ENCODE measurements at places on chromosomes 6 and 20. TPM values are rescaled to one million over a fixed set of nuclear protein-coding genes. Genes with fewer than 3 reads are reported as not detected.

CDH4 gene
- total RNA-seq, result 5.7 TPM

PKIB gene
- not detected for total RNA-seq

AFDN gene
- total RNA-seq, result 19.2 TPM

VGLL2 gene
- total RNA-seq, result not detected

BCAS4 gene
- 19.8 TPM for total RNA-seq

ZBTB12 gene
- total RNA-seq, result 7.3 TPM

MATN4 gene
- not detected for total RNA-seq

NXT1 gene
- total RNA-seq, result 17.3 TPM

ENPP5 gene
- total RNA-seq, result not detected

ALDH8A1 gene
- total RNA-seq, result 0.27 TPM

GPX6 gene
- total RNA-seq, result not detected

NR2E1 gene
- not detected for total RNA-seq

ZFAND3 gene
- 86.9 TPM for total RNA-seq

VEGFA gene
- 37.4 TPM for total RNA-seq

DNA sequence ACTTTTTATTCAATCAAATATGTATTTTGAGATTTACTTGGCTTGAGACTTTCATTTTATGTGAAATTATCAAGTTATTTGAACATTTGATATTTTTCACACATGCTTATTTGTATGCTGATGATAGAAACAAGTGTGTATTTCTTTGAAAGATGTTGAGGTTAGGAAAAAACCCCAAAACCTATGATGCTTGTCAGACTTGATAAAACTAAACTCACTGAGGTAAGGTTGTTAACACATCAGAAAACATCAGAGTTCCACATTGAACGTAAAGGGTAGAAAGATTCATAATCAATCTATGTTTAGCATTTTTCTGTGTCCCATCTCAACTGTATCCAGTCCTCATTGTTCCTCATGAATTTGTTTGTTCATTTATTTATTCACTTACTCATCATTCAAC lies 12.2 kb downstream of the SF3B5 start:
- no peak for DNase-seq

GRCh38 chr20:6430381-6430780 lies 307.6 kb upstream of the FERMT1 start:
- DNase-seq, result no peak

DNA sequence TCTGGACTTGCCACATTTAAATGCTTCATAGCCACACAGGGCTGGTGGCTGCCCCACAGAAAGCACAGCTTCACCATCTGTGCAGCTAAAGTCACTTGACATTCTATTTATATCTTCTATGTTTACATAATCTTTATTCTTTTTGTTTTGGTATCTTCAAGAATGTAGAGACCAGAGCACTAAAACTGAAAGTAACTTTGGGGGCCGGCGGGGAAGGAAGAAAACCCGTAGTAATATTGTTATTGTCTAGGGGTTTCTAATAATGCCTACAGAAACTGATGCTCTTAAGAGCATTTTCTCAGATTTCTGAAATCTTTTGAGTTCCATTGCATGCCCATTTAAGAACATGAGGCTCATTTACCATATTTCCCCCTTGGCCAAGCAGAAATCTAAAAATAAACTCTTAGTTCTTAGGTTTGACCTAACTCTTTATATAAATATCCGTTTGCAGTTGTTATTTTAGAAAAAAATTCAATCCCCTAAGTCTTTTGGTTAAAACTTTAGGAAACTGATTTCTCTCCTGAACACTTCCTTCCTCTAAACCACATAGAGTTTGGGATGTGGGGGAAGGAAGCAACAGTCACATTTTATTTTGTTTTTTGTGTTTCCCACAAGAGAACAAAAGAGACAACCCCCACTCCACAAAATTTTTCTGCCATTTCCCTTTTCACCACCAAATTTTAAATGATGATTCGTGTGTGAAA lies 207.6 kb downstream of the OGFRL1 start:
- no peak for DNase-seq

DNA sequence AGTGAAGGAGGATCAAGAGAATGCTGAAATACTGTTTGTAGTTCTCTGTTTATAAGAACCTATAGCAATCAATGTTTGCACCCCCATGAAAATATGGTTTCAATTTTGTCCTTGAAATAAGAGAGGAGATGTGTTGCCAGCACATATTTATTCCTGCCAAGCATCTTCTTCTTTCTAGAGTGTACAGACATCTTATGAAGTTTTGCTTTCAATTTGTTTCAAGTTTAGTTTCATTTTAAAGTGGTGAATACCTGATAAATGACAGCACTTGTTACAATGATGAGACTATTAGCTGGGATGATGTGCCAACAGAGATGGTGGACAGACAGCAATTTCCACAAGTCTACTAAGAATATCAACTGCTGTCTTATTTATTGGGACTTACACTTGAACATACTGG lies 39.2 kb upstream of the CENPW start:
- DNase-seq, result no peak

GRCh38 chr6:102066301-102066700 lies 672.8 kb downstream of the GRIK2 start:
- no peak for DNase-seq

DNA sequence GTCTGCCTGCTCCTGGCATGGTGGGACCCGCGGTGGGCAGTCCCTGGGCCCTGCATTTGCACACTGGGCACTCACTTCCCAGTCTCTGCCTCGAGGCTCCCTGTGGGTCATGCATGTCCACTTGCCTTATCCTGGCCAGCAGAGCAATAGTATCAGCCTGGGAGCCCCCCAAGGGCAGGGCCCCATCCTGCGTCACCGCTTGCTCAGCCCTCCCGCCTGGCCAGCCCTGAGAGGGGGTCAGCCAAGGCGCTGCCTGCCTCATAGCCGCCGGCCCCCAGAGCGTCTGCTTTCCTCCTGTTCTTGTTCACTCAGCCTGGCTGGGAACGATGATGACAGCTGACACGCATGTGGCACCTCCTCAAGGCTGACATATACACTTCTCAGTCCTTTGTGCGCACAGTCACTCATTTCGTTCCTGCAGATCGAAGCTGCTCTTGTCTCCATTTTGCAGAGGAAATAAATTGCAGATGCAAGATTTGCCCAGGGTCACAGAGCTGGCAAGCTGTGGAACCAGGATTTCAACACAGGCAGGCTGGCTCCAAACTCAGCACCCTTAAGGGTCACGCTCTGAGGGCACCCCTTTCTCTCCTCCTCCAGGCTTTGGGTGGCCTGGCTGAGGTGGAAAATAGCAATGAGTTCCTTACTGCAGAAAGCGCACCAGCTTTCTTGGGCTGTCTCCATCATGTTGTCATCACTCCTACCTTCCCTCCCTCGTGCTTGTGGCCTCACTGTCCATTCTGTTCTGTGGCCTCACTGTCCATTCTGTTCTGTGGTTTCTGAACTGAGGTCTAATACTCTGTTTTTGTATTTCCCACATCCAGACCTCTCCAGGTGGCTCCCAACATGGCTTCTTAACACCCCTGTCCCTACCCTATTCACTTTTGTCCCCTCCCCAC lies 17.2 kb downstream of the KCNK17 start:
- no peak for DNase-seq

DNA sequence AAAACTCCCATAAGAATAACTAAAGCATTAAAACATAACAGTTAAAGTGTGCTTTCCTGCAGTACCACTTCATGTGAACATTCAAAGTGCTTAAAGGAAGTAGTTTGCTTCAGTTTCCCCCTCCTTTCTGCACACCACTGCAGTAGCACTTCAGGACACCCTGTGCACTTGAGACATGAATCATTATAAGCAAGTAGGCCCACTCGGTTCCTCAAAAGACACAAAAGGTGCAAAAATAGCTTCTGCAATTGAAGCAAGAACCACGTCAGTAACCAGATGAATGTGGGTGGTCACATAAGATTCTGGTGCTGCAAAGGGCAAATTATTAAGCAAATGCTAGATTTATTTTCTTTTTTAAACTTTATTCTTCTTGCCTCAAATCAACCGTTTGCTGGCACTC lies 160.6 kb downstream of the HIVEP2 start:
- no peak for DNase-seq

- DNase-seq, result no peak
Measured at GRCh38 chr20:50635676-50636600, 55.4 kb downstream of the RIPOR3 start.

- DNase-seq, result no peak
Measured at GRCh38 chr20:16174311-16174710, 398.9 kb downstream of the KIF16B start.

- DNase-seq, result no peak
Measured at GRCh38 chr20:21175433-21175832, 49.6 kb downstream of the KIZ start.

DNA sequence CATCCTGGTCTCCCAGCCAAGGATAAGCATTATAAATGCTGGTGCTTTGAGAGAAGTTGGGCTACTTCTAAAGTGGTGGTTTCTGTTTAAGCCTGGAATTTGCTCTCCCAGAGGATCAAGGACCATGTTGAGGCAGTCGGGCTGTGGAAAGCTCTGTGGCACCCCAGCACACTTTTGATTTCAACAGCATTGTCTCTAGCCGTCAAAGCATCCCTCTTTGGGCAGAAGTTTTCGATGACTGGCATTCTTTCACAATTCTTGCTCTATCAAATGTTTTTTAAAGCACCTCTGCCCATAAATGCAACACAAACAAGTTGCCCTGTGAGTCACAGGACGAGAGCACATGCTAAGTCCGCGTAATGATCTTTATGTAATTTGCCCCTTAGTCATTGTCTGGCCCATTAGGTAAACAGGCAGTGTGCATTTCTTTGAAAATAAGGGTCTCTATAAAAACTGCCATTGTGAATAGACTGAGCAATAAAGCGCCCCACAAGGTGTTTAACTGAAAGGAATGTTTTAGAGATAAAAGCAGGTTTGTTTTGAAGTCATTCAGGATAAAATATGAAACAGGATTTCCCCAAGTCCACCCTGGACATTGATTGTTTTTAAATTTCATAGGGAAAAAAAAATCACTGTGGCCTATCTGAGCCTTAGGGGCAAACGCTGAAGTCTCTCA lies 44.7 kb upstream of the FOXQ1 start:
- no peak for DNase-seq

GRCh38 chr20:14009208-14009607 lies 13.9 kb downstream of the MACROD2 start:
- no peak for DNase-seq

- DNase-seq, result no peak
Measured at GRCh38 chr6:70834520-70834919, 122.3 kb downstream of the B3GAT2 start.

DNA sequence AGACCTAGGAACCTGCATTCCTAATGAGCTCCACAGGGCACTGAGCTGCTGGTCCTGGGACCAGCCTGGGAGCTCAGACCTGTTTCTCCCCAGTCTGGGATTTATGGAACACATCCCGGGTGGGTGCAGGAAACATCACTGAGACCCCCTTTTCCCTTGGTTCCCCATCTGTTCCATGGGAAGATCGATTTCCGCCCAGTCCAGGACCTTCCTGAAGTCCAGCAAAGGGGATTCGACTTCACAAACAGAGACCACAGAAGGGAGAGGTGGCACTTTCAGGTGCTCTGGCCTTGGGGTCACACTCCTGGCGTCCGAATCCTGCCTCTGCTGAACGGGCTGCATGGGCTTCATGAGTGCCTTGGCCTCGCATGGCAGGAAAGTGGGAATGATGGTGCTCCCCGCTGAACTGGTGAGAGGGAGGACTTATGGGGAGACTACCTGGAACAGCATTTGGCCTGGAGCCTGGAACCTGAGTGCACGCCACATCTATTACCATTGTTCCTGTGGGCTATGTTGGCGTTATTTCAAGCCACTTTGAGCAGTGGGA lies 296.3 kb downstream of the TAF4 start:
- DNase-seq, result no peak

GRCh38 chr20:49515586-49515985 lies 33.1 kb upstream of the KCNB1 start:
- DNase-seq, result no peak

DNA sequence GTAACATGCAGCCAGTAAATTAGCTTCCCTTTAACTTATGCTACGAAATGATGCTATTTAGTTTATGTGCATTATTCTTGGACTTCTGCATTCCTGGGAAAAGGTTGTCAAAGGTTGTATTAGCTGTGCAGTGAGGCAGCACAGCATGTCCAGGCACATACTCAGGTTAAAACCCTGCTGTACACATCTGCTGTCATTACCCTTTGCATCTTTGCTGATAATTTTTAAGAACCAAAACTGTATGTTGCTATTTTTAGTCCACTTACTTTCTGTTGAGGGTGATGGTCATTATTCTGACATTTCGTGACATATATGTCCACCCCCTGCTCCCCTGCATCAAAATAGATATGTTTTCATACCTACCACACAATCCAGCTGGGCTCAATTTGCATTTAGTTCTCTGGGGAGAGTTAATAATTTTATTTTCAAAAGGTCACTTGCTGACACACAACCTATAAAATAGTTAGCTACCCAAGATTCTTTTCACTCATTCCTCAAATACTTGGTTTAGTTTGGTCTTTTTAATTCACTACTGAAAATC lies 142.5 kb upstream of the SPACA1 start:
- DNase-seq, result no peak

DNA sequence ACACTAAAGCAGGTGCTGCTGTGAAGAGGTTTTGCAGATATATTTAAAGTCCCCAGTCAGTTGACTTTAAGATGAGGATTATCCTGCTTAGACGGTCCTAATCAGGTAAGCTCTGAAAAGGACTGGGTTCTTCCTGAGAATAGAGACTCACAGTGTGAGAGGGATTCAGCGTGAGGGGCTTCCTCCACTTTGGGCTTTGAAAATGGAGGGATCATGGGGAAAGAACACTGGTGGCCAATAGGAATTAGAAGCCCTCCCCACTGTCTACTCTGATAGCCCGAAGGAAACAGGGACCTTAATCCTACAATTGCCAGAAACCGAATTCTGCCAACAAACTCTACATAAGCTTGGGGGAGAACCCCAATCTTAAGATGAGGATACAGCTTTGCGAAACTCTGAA lies 29.7 kb upstream of the HLA-G start:
- DNase-seq, result no peak

- no peak for DNase-seq
Measured at GRCh38 chr6:31692886-31693285, 10.2 kb downstream of the ABHD16A start.

DNA sequence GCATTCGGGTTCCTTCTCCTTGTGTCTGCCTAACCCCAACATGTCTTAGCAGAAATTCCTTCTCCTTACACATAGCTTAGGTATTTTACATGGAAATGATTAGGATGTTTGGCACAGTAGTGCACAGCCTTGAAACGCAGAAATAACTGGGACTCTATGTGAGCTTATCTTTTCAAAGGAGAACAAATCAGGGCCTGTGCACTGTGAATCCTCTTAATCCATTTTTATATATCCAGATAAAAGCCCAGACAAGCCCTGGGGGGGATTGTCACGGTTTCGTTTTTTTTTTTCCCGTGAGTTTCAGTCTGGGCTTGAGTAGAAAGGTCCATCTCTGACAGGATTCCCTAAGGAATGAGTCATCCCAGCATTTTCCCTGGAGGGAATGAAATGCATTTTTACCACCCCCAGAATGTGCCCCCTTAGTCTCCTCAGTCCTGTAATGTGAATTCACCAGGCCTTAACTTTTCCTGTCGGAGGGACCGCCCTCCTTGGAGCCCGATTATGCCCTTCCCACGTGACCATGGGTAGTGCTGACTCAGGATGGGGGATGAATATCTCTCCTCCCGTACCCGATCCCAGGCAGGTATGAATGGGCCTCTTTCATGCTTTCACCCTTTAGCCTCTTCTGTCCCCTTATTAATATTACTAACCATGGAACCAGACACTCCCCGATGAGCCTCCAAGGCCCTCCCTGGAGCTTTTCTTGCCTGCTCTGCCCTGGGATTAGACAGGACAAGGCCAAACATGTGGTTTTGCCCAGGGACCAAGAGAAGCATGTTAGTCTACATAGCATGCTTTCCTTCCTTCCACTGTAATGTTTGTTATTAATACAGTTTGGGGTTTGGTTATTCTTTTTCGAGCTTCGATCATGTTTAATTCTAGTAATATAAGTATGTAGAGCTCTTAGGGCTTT lies 23.9 kb upstream of the NAA20 start:
- DNase-seq, result peak; percentile 94

GRCh38 chr6:170147832-170148708 lies 142.8 kb downstream of the DLL1 start:
- DNase-seq, result no peak

Measured in HFFc6 (cell line).